Activated CD8-positive, alpha-beta T cell treated with anti-CD3 and anti-CD28 coated beads for 36 hours (primary cell): ENCODE measurements at places on chromosomes 11 and 22. TPM values are rescaled to one million over a fixed set of nuclear protein-coding genes. Genes with fewer than 3 reads are reported as not detected.

DNA sequence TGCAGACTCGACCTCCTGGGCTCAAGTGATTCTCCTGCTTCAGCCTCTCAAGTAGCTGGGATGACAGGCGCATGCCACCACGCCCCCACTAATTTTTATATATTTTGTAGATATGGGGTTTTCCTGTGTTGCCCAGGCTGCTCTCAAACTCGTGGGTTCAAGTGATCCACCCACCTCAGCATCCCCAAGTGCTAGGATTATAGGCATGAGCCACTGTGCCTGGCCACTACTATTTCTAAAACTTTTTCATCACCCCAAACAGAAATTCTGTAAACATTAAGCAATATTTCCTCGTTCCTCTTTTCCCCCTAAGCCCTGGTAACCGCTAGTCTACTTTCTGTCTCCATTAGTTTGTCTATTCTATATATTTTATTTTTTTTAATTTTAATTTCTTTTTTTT is 9.0 kb upstream of the ATG16L2 start:
- DNase-seq: no peak

GRCh38 chr22:21444701-21445436 is 22.3 kb upstream of the TMEM191C start:
- DNase-seq: no peak

GRCh38 chr11:83092488-83093384 is 21.0 kb upstream of the RAB30 start:
- DNase-seq: no peak

- DNase-seq: no peak
Observed at GRCh38 chr11:73176145-73176873, 34.2 kb upstream of the FCHSD2 start.

DNA sequence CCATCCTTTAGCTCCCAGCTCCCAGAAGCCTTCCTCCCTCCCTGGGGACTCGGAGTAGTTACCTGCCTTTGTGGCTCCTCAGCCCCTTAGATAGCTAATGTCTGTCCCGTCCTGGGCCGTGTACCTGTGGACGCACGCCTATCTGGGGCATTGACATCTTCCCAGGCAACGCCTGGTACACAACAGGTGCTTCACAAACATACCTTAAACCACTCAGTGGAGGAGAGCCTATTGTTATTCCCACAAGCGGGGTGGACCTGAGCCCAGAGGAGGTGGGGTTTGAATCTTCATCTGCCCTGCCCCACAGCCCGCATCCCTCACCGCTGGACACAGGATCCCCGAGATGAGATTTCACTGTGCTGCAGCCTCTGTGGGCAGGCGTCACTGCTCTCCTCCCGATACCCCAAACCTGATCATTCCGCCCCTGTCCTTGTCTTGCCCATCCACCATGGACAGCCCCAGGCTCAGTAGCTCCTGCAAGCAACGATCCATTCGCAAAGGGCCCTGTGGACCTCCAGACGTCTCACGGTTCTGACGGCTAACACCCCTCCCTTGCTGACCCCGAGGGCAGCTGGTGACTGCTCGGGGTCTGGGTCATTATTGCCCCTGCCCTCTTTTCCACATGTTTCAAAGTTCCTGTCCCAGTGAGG is 73.8 kb upstream of the SHISAL1 start:
- DNase-seq: no peak

- DNase-seq: no peak
Observed at GRCh38 chr11:44795803-44796535, 69.2 kb downstream of the TSPAN18 start.

The TRIM49D2 gene
- not detected for total RNA-seq

The MEI1 gene
- 27.7 TPM for total RNA-seq

The YAP1 gene
- not detected for total RNA-seq

- no peak for DNase-seq
Observed at GRCh38 chr11:26608507-26609146, 36.6 kb upstream of the MUC15 start.

- no peak for DNase-seq
Observed at GRCh38 chr22:24436553-24436952, 9.2 kb downstream of the ADORA2A start.

DNA sequence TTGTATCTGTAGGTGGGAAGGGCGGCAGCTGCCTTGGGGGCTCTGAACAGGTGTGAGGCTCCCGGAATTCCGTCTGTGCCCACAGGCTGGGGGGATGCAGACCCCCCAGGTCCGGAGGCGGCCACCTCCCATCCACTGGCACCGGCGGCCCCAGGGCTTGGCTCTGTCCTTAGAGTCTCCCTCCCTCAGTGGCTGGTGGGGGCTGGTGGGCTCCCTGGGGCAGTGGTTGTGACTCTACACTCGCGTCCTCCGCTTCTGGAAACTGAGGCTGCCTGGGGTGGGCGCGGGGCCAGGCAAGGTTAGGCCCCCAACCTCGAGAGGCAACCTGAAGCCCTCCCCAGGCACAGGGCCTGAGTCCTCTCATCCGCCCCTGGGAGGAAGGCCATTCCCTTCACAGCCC is 1305.4 kb downstream of the BRD1 start:
- no peak for DNase-seq

The IL17REL gene
- not detected for total RNA-seq

The KCNJ1 gene
- not detected for total RNA-seq
